Caco-2 (cell line): ENCODE measurements at places on chromosomes 12 and 14. TPM values are rescaled to one million over a fixed set of nuclear protein-coding genes. Genes with fewer than 3 reads are reported as not detected.

The ERG28 gene
- total RNA-seq = 31.0 and 36.1 TPM in 2 replicates

The KIF26A gene
- total RNA-seq = 4.2 and 5.5 TPM in 2 replicates

The CMKLR1 gene
- not detected in 2 replicates for total RNA-seq

GRCh38 chr14:70780396-70781075 lies 28.8 kb downstream of the MAP3K9 start:
- no peak overlapping the region for H3K27ac ChIP-seq
- DNase-seq = no peak
- no peaks in the 10 kb centered on the region for H3K27me3 ChIP-seq
- no peak overlapping the region for H3K4me3 ChIP-seq

DNA sequence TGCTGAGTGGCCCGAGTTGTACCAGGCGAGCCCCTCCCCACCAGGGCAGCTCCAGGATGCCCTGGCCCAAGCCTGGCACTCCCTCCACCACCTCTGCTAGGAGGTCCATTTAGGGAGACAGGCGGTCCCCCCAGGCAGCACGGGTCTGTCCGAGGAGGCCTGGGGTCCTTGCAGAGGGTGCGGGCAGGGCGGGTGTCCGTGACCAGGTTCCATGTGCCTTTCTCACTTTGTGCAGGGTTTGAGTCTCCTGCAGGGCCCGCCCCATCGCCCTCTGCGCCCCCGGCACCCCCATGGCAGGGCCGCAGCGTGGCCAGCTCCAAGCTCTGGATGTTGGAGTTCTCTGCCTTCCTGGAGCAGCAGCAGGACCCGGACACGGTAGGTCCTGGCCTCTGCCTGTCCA lies 56.8 kb upstream of the TSPAN9 start:
- no peaks in the 10 kb centered on the region for H3K4me1 ChIP-seq
- no peak overlapping the region for H3K4me3 ChIP-seq
- H3K27ac ChIP-seq = no peak overlapping the region
- no peaks in the 10 kb centered on the region for H3K27me3 ChIP-seq
- no peak for DNase-seq
- H3K36me3 ChIP-seq = no peaks in the 10 kb centered on the region; the same call in 1 of the 2 replicates

DNA sequence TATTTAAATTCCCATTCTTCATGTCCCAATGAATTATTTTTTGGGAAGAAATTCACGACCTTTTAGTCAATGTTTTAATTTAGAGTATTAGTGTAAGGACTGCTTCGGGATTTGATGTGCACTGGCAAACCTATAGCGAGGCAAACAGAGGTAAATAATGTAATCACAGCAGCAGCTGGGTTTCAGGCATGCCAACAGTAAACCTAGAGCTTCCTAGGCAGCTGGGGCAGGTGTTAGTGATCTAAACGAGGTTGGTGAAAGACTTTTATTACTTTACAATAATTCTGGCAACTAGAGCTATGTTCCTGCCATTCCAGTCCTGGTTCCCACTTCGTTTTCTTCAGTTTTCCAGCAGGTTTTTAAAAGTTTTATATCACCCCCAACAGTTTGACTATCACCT lies 1036.4 kb upstream of the FOXG1 start:
- no peaks in the 10 kb centered on the region for H3K27me3 ChIP-seq
- no peak for DNase-seq
- no peaks in the 10 kb centered on the region for H3K36me3 ChIP-seq
- no peaks in the 10 kb centered on the region for H3K4me1 ChIP-seq

- DNase-seq = no peak
- H3K4me1 ChIP-seq = peaks cover 64% of the 10 kb centered on the region
- H3K36me3 ChIP-seq = no peaks in the 10 kb centered on the region
- H3K4me3 ChIP-seq = no peak overlapping the region
- H3K27ac ChIP-seq = peak overlapping the region; percentile 86
Measured at GRCh38 chr12:21823581-21823980, 49.1 kb upstream of the KCNJ8 start.

GRCh38 chr12:77031745-77032144 lies 33.6 kb downstream of the E2F7 start:
- H3K27ac ChIP-seq = no peak overlapping the region
- no peaks in the 10 kb centered on the region for H3K27me3 ChIP-seq
- no peaks in the 10 kb centered on the region for H3K4me1 ChIP-seq
- no peak for DNase-seq
- H3K4me3 ChIP-seq = no peak overlapping the region

DNA sequence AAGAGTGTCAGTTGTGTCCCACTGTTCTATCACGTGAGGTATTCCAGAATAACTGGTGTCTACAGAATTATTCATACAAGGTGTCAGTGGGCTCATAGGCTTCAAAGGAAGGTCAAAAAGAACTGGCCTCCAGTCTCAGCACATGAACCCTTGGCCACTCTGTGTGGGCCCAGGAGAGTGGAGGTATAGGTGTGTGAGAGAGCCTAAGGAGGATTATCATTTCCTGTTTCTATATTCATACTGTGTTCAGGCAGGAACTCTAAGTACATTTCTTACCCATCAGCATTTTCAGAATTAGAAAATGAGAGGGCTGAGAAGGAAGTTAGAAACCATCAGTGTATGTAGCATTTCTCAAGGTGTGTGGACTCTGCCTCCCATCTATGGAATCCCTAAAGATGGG lies 87.0 kb downstream of the BTG1 start:
- H3K27ac ChIP-seq = no peak overlapping the region
- H3K36me3 ChIP-seq = no peaks in the 10 kb centered on the region
- DNase-seq = no peak
- H3K4me1 ChIP-seq = peaks cover 7% of the 10 kb centered on the region; the same call in 1 of the 2 replicates
- H3K4me3 ChIP-seq = no peak overlapping the region

DNA sequence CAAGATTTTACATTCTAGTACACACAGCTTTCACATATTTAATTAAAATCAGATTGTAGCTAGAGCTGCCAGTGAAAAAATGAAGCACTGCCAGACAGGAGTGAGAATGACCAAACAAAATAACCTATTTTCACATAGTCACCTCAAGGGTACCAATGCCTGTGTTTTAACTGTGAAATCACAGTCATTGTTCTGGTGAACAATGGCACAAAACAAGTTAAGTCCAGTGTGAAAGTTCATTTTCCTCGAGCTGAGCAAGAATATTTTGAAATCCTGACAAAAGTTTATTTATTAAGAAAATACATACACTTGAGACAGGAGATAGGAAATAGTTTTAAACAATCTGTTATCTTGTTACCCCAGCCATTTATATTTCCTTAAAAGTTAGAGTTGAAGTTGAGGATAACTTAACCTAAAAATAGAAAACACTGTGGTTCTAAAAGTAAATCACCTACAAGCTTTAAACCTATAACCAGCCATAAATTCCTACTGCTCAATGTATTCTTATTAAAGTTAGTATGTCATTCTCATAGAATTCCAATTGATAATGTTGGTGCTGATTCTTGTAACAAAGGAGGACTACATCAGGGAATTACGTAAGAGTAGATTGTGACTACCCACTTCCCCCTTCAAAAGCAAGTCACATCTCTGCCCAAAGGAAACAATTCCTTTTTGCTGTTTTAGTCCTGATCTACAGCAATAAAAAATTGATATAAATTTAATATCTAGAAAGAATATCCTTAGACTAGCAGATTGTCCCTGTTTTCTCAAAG lies 15.9 kb downstream of the DENND5B start:
- H3K36me3 ChIP-seq = no peaks in the 10 kb centered on the region
- no peak overlapping the region for H3K27ac ChIP-seq
- no peak for DNase-seq
- H3K27me3 ChIP-seq = no peaks in the 10 kb centered on the region
- peaks cover 35% of the 10 kb centered on the region for H3K4me1 ChIP-seq

DNA sequence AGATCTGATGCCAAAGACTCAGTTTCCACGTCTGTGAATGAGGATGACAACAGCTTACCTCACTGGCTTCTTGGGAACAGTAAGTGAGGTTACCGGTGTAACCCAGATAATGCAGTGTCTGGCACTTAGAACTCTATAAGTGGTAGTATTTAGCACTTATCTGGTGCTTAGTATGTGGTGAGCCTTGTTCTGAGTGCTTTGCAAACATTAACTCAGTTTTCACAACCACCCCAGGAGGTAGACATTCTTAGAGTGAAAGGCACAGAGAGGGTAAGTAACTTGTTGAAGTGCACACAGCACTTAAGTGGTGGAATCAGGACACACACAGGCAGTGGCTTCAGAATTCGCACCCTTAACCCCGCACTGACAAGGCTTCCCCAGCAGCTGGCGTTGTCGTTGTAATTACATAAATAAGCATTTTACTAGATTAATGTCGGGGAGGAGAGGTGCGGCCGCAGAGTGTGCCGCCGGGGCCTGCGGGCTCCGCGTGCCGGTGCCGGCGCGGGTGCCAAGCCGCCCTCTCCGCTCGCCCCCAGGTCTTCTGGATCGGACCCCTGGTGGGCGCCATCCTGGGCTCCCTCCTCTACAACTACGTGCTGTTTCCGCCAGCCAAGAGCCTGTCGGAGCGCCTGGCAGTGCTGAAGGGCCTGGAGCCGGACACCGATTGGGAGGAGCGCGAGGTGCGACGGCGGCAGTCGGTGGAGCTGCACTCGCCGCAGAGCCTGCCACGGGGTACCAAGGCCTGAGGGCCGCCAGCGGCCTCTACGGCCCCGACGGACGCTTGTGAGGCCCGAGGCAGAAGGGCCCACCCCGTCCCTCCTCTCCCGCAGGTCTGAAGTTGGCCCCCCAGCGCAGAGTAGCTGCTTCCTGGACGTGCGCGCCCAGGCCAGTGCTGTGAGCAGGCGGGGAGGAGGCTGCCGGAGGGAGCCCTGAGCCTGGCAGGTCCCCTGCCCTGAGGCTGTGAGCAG lies 4.6 kb downstream of the AQP2 start:
- no peaks in the 10 kb centered on the region for H3K36me3 ChIP-seq
- H3K4me1 ChIP-seq = peaks cover 7% of the 10 kb centered on the region; the same call in 1 of the 2 replicates
- no peaks in the 10 kb centered on the region for H3K27me3 ChIP-seq
- H3K4me3 ChIP-seq = no peak overlapping the region
- DNase-seq = no peak
- H3K27ac ChIP-seq = no peak overlapping the region

DNA sequence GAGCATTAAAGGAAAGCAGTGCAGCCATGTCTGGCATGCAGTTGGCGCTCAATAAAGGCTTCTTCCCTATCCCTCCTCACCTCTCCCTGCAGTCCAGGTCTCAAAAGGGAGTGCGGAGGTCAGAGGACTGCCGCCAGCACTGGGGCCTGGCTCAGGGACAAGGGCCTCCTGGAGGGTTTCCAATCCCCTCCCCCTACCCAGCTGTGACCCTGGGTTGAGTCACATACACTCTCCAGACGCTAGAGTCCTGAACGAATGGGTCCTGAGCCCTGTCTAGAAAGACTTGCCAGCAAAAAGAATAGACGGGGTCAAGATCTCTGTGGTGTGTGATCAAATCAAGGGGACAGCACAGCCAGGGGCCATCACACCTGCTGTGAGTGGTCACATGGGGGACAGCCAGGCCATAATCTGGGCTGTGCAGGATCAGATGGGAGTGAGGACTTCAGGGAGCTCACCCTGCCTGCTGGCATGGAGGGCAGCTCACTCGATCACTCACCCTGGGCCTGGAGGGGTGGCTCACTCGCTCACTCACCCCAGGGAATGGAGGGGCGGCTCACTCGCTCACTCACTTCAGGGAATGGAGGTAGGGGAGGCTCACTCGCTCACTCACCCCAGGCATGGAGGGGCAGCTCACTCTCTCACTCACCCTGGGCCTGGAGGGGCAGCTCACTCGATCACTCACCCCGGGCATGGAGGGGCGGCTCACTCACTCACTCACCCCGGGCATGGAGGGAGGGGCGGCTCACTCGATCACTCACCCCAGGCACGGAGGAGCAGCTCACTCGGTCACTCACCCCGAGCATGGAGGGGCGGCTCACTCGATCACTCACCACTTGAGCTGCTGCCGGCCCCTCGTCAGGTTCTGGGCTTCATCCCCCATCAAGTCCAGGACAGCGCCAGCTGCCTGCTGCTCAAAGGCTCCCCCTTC lies 12.8 kb downstream of the CFAP73 start:
- DNase-seq = no peak
- no peak overlapping the region for H3K4me3 ChIP-seq
- no peaks in the 10 kb centered on the region for H3K27me3 ChIP-seq
- H3K36me3 ChIP-seq = peaks cover 3% of the 10 kb centered on the region
- H3K4me1 ChIP-seq = no peaks in the 10 kb centered on the region

DNA sequence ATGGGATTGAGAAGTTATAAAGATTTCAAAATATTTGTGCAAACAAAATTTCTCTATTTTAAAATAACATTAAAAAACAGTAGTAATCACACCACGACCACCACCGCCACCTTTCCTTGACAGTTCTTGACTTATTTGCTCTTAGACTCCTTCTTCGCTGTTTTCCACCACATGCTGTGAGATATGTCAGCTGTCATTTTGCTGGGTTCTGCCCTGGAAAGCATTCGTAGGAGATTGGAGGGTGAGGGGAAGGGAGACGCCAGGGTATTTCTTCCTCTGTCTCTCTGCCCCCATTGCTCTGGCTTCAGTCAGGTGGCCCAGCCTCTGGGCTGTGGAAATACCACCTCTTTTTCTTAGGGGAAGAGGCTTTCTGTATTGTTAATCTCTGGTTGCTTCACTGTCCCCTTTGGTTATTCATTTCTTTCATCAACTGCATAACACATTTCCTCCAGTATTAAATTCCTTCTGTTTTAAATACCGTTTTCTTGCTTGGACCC lies 186.2 kb downstream of the NEDD1 start:
- no peaks in the 10 kb centered on the region for H3K36me3 ChIP-seq
- H3K27me3 ChIP-seq = no peaks in the 10 kb centered on the region
- H3K4me1 ChIP-seq = no peaks in the 10 kb centered on the region
- no peak overlapping the region for H3K27ac ChIP-seq
- H3K4me3 ChIP-seq = no peak overlapping the region
